ENCODE measurements at places on chromosomes 4 and X.

- DNase-seq, result no peak
Observed at GRCh38 chrX:1368385-1368698, 23.6 kb downstream of the SLC25A6 start.

DNA sequence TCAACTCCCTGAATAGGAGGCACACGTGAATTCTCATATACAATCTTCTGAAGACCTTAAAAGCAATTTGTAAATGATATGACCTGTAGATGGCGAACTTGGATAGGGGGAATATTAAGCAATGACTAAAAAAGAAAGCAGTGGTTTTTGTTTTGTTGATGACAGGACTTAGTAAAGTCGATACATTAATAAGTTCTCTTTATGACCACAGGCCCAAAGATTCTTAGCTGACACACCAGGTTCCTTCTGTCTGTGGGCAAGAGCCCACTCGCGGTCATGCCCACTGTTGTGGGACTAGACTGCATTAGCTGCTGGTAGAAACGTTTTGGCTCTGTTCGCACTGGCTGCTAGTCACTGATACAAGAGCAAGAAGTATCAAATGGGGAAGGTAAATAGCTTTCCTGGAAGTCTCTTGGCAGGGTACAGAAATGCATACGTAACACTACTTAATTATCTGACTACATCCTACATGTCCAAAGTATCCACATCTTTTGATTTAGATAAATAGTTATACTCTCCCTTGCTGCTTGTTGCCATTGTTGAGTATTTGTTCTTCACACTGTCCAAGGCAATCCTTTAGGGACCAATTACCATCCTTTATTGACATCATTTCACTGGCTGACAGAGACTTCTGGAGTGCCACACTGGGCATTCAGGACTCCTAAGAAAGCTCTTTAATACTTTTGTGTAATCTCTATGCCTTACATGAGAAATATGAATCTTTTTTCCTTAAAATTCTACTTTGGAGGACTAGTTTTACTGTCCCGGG, 31.0 kb downstream of the ALPK1 start:
- DNase-seq, result peak; percentile 77

DNA sequence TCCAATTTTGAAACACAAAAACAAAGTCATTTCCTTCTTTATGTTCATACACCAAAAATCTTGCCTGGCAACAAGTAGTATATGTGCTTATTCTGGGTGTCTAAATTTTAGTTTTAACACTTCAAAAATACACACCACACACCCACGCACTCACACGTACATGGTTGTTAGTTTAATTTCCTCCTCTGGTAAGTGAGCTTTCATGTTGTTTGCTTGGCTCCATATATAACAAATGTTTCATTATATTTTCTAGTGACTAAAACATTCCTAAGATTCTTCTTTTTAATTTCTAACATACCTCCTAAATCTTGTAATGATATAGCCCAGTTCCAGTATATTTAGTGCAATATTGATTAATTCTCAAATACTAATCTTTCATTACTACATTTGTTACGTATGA, 80.9 kb downstream of the PRDM5 start:
- DNase-seq, result no peak

DNA sequence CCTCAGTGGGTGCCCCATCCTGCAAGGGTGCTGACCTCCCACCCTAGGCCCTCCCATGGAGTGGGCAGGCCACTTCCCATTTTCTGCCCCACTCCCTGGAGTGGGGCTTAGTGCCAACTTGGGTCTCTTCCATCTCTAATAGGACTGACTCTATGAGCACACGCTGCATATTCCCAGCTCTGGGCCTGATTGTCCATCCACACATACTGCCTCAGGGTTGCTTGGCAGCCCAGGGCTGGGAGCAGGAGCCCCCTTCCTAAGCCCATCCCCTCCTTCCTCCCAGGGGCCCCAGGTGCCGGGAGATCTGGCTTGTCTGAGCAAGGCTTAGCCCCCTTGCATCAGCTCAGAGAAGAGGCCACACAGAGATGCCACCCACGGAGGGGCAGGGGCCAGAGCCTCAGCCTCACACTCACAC, 55.1 kb downstream of the PJA1 start:
- no peak for DNase-seq

- peak; percentile 25 for DNase-seq
Observed at GRCh38 chr4:31108762-31109161, 388.6 kb downstream of the PCDH7 start.

GRCh38 chr4:1021386-1022050, 10.1 kb downstream of the FGFRL1 start:
- DNase-seq, result no peak

GRCh38 chr4:113781439-113782040, 20.0 kb upstream of the CAMK2D start:
- DNase-seq, result peak; percentile 66

- DNase-seq, result no peak
Observed at GRCh38 chr4:174292473-174292872, 8.8 kb downstream of the CEP44 start.
